Thymus (tissue), 14 donors: ENCODE measurements at places on chromosomes 3 and 15. TPM values are rescaled to one million over a fixed set of nuclear protein-coding genes. Genes with fewer than 3 reads are reported as not detected.

DNA sequence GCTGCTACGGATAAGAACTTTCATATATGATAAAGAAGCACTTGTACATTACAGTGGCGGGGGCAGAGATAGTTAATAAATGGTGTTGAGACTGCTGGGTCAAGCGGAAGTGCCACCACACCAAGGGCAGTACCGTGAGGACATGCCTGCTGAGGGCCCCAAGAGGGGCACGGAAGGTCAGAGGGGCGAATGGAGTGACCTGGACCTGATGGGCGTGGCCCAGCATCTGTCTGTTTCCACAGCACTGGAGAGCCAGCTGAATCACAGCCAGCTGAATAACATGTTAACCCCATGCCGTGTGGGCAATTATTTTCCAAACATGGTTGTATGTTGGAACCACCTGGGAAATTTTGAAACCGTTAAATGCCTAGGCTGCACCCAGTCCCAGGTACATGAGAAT lies 37.2 kb downstream of the ANKDD1A start:
- DNase-seq = no peak

Gene SH2D7
- 0.05 TPM for total RNA-seq

GRCh38 chr3:183285318-183285717 lies 32.3 kb downstream of the B3GNT5 start:
- DNase-seq = no peak

- no peak for DNase-seq
These were observed 39.3 kb downstream of the RHCG start for GRCh38 chr15:89457086-89457485.
